Stromal cell of bone marrow (primary cell): ENCODE measurements at places on chromosomes 12 and 14.

- DNase-seq, result no peak
Measured at GRCh38 chr12:15443611-15444010, 121.3 kb downstream of the PTPRO start.

DNA sequence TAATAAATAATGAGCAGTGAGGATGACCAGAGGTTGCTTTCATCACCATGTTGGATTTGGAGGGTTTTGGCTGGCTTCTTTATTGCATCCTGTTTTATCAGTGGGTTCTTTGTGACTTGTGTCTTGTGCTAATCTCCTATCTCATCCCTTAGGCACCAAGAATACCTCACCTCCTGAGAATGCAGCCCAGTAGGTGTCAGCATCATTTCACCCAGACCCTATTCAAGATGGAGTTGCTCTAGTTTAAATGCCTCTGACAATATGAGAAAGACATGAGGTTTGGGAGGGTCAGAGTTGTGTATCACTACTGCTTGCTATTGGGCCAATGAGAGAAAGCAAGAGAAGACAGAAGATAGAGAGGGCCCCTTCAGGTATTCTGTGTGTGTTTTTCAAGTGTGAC lies 592.2 kb downstream of the ETNK1 start:
- no peak for DNase-seq

- DNase-seq, result peak; percentile 87
Measured at GRCh38 chr12:92654929-92655328, 47.9 kb upstream of the PLEKHG7 start.

- DNase-seq, result no peak
Measured at GRCh38 chr14:102985665-102986064, 63.2 kb downstream of the AMN start.

DNA sequence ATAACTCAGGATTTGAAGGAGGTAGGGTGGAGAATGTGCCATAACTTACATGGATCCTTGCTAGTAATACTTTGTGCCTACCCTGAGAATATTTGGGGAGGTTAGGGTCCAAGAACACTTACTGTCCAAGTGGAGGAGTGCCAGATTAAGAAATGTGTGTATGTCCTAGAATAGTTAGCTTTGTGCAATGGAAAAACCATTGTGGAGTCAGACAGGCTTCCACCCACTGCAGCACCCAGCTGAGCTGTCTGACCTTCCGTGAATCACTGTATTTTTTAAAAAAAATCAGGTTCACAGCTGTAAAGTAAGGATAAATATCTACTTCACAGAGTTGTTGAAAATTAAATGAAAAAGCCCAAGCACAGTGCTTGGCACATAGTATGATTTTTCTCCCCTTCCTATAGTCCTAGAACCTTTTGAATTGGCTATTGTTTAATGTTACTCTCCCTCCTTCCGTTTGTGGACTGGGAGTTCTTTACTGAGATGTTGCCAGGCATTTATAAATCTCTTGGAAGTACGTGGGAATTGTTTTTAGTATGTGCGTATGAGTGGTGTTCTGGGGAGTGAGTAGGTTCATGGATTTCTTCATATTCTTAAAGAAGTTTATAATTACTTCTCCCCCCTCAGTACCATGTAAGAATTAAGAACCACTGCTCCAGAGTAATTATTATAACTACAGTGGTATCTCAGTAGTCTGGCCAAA lies 9.2 kb downstream of the RAB21 start:
- DNase-seq, result peak; percentile 37

GRCh38 chr12:125185311-125185739 lies 120.1 kb downstream of the AACS start:
- no peak for DNase-seq

- DNase-seq, result peak; percentile 60
Measured at GRCh38 chr14:102525219-102525928, 15.8 kb upstream of the ANKRD9 start.
